ENCODE measurements at places on chromosomes 2 and 18.

- no peak for DNase-seq
Observed at GRCh38 chr2:145140658-145141057, 620.7 kb upstream of the ZEB2 start.

DNA sequence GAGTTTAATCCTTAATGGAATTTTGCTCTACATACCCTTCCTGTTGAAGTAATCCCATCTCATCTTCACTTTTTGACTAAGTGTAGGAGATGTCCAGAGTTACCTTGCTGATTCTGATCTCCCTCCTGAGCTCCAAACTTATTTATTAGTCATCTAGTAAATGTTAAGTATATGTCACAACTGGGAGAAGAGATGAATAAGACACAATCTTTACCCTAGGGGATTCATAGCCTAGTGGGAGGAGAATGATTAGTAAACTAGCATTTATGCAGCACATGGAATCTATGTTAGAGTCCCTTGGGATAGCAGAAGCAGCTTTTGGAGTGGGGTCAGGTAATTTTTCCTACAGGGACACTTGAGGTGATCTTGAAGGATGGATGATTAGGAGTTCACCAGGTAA lies 20.7 kb downstream of the ACVR2A start:
- no peak for DNase-seq

- no peak for DNase-seq
Observed at GRCh38 chr2:153808679-153809078, 63.0 kb upstream of the GALNT13 start.

DNA sequence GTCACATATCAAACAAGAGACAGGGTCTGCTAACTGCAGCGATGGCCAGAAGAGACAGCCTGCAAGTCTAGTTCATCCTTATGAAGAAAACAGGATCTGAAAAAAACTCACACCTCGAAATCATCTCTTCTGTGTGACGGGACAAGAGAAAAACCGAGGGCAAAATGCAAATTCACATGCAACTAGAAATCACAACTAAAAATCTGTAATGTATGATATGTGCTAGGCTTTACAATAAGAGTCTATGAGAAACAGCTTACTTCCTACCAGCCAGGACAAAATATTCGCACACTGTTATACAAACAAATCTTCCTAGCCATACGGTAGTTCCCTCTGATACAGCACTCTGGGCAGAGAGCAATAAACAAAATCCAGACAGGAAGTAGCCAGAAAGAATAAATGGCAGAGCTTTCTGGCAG lies 48.8 kb downstream of the ANKRD44 start:
- DNase-seq: no peak

DNA sequence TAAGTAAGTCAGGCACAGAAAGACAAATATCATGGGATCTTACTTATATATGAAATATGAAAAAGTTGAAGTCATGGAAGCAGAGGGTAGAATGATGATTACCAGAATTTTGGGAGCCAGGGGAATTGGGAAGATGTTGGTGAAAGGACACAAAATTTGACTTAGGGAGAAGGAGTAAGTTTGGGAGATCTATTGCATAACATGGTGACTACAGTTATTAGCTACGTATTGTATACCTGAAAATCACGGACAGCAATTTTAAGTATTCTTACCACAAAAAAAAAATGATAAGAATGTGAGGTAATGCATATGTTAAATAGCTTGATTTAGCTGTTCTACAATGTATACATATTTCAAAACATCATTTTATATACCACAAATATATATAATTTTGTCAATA lies 94.2 kb upstream of the COL5A2 start:
- DNase-seq: no peak

DNA sequence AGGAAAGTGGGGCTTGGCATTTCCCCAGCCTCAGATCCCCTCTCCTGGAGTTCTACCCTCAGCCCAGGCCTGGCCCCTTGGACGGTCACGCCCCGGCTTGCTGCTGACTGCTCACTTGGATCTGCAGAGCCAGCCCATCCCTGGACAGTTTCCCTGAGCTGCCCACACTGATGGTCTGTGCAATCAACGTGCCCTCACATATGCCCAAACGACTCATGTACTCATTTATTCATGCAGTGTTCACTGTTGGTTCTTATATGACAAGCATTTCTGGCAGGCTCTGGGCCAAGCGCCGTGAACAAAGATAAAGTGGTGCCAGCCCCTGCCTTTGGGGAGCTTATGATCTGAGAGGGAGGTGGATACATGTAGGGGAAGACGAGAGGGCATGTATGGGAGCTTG lies 20.3 kb upstream of the GLI2 start:
- DNase-seq: no peak

GRCh38 chr2:68934021-68934420 lies 18.7 kb downstream of the GKN2 start:
- no peak for DNase-seq

DNA sequence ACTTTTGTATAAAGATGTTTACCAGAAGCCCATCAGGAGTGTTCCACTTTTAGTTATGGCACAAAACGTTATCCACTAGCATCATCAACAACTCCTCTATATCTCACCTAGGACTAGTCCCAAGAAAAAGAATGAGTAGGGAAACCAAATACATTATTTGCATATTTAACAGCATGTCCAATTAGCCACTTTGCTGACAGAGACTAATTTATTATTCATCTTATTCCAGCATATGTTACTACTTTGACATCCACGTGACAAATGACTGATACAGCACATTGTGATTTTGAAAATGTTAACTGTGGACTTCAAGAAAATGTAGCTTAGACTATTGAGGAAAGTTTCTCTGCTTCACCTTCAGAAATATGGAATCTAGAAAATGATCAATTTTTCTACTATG lies 694.0 kb downstream of the NRXN1 start:
- no peak for DNase-seq

GRCh38 chr2:84882775-84883550 lies 2.1 kb upstream of the TRABD2A start:
- DNase-seq: no peak

- no peak for DNase-seq
Observed at GRCh38 chr2:115910270-115910669, 1467.8 kb downstream of the DPP10 start.

GRCh38 chr2:120932881-120933280 lies 197.2 kb downstream of the GLI2 start:
- no peak for DNase-seq

GRCh38 chr2:143698352-143698751 lies 569.1 kb downstream of the ARHGAP15 start:
- DNase-seq: no peak

DNA sequence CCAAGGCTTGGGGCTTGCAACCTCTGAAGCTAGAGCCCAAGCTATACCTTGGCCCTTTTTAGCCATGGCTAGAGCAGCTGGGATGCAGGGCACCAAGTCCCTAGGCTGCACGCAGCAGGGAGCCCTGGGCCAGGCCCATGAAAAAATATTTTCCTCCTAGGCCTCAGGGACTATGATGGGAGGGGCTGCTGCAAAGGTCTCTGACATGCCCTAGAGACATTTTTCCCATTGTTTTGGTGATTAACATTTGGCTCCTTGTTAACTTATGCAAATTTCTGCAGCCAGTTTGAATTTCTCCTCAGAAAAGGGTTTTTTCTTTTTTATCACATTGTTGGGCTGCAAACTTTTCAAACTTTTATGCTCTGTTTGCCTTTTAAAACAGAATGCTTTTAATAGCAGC lies 56.9 kb upstream of the LHCGR start:
- no peak for DNase-seq

GRCh38 chr2:198861080-198861479 lies 596.7 kb downstream of the SATB2 start:
- DNase-seq: no peak

GRCh38 chr2:189830510-189830909 lies 46.3 kb downstream of the PMS1 start:
- no peak for DNase-seq

DNA sequence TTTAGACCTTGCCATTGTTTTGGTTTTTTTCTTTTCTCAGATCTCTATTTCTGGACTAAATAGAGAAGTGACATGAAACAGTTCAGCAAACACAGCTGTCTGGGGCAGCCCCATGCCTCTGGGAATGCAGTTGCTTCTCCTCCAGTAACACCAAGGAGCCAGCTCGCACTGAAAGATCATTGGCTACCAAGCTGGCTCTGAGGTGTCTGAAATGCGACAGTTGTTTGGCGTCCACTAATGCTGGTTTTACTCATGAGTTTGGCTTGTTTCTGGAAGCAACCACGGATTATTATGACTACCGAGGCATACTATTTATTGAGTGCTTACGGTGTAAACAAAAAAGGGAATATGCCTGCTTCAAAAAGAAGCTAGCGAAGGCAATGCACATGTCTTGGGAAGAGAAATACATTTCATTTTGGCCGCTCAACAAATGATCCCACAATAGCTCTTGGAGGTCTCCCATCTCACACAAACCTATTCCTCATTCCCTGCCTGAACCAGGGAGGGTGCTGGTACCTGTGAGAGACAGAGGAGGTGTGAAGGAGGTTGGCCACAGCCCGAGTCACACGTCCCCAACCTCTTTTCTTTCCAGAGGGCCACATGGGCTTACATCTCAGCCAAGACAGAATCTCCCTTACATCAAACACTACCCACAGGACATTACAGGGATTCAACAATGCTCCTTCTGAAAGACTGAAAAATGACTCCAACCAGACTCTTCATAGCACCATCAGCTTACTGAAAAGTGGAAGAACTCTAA lies 37.5 kb upstream of the NEB start:
- peak; percentile 84 for DNase-seq

GRCh38 chr2:20042531-20042930 lies 8.9 kb downstream of the LAPTM4A start:
- no peak for DNase-seq

DNA sequence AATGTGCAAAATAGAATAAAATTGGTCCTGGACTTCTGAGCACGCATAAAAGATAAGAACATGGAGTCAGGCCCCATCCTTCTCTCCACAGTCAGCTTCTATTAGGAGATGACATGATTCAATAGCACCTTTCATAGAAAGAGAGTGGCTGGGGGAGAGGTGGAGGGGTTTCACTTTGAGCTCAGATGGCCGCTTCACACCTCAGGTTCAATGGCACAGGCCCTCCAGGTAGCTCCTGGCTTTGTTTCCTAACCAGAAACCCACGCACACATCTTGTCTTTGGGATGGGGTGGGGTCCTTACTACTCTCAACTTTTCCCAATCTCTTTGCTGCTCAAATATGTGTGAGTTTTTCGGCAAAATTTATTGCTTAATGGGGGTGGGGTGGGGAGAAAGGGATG lies 332.3 kb downstream of the CLIP4 start:
- DNase-seq: no peak

- DNase-seq: no peak
Observed at GRCh38 chr2:200186002-200186401, 120.5 kb upstream of the SPATS2L start.

DNA sequence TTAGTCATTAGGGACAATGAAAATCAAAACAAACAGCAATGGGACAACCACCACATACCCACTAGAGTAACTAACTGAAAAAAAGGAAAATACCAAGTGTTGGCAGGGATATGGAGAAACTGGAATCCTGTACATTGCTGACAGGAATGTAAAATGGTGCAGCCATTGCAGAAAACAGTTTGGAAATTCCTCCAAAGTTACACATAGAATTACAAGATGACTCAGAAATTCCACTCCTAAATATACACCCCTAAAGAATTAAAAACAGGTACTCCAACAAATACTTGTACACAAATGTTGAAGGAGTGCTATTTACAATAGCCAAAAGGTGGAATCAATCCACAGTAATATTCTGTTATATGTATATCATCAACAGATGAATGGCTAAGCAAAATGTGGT lies 110.9 kb downstream of the ROCK1 start:
- DNase-seq: no peak

GRCh38 chr2:98028931-98029717 lies 33.4 kb upstream of the TMEM131 start:
- no peak for DNase-seq

DNA sequence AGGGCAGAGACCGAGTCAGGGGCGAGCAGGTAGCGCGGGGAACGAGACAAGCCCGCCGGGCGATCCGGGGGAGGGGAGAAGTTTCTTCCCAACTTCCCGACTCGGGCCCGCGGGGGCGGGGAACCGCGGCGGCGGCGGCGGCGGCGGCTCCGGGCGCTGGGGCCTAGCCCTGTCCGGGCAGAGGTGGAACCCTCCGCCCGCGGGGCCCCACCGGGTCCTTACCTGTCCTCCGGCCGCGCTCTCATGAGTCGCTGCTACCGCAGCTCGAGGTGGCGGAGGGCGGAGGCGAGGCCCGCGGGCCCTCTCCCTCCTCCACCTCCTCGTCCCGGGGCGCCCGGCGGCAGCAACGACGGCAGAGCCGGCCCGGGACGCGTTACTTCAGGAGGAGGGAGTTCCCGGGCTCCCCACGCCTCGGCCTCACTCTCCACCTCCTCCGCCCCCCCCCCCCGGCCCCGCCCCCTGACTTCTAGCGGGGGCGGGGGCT lies at the start of gene YES1:
YES1 (minus strand) TSS at position 351 of the 484 bp plus-strand sequence. CDS start 55,415 bp downstream, outside the sequence.
- DNase-seq: no peak

- DNase-seq: no peak
Observed at GRCh38 chr18:60663060-60663989, 290.8 kb upstream of the MC4R start.

GRCh38 chr2:195543063-195543462 lies 114.0 kb upstream of the SLC39A10 start:
- no peak for DNase-seq

GRCh38 chr2:99648178-99648844 lies 158.5 kb upstream of the REV1 start:
- DNase-seq: peak; percentile 39

DNA sequence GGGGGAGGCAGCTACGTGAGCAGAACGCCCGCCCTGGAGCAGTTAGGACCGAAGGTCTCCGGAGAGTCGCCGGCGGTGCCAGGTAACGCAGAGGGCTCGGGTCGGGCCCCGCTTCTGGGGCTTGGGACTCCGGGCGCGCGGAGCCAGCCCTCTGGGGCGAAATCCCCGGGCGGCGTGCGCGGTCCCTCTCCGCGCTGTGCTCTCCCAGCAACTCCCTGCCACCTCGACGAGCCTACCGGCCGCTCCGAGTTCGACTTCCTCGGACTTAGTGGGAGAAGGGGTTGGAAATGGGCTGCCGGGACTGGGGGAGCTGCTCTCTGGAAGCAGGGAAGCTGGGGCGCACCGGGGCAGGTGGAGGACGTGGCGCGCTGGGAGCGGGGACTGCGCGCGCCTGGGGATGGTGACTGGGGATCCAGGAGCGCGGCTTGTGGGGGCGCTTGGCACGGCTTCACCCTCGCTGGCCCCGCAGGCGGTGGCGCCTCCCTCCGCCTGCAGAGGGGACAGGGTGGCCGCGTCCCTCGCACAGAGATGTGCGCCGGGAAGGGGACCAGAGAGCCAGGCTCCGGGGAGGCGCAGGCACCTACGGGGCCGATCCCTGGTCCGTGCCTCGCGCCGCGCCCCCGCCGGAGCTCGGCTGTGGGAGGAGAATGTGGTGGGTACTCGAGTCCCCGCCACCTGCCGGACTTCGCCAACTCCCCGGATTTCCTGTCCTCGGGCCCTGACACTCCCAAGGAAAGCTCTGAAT lies 688 bp downstream of the CDH20 start:
- no peak for DNase-seq

DNA sequence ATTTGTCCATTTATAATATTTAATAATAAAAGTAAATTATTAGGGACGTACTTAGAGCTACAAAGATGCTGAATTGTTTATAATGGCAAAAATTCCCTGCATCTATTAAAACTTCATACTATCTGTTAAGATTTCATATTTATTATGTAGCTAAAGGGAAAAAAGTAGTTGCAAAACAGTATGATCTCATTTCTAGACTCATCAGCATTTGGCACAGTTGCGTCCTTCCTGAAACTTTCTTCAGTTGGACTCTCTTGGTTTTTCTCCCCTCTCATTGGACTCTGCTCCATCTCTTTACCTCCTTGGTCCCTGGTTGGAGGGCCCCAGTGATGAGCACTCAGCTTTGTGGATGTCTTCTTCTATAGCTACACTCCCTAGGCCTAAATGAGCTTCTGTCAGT lies 99.6 kb downstream of the TMEM247 start:
- no peak for DNase-seq
